Putamen (tissue), 1 donor: ENCODE measurements at places on chromosomes 5 and 9.

GRCh38 chr9:92769286-92769685, 4.7 kb upstream of the BICD2 start:
- no peak for DNase-seq

GRCh38 chr5:96942911-96943310, 7.0 kb downstream of the LNPEP start:
- no peak for DNase-seq

- no peak for DNase-seq
Measured at GRCh38 chr5:18329328-18329727, 695.1 kb downstream of the TAF11L14 start.

GRCh38 chr9:14173713-14174112, 140.2 kb downstream of the NFIB start:
- no peak for DNase-seq

DNA sequence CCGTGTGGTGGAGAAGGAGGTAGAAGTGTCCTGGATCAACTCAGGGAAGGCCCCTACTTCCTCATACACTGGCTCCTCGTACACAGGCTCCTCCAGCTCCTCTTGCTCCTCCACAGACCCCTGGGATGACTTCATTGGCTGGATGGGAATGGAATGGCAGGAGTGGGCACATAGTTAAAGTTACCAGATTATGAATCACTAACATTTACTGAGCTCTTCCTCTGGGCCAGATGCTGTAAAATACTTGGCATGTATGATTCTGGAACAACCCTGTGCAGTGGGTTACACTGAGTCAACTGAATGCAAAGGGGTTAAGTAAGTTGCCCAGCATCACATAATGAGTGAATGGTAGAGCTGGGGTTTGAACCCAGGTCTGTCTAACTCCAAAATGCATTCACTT, 3.1 kb upstream of the FCHSD1 start:
- no peak for DNase-seq

DNA sequence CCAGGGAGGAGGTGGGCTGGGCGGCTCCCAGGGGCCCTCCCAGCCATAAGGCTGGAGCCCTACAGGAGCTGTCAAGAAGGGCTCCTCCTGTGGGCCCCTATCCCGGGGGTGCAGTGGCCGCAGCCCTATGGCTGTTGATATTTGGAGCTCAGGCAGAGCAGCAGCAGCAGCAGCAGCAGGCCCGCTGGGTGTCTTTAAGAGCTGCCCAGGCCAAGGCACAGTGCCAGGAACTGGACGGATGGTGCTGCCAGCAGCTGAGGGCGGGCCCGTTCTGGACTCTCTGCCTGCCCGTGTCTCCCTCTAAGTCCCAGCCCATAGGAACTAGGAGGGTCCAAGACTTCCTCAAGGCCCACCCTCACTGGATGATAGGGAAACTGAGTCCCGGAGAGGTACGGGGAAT, 3.6 kb downstream of the AK1 start:
- DNase-seq = peak; percentile 81

- DNase-seq = no peak
Measured at GRCh38 chr5:122030251-122030650, 47.8 kb downstream of the LOX start.

DNA sequence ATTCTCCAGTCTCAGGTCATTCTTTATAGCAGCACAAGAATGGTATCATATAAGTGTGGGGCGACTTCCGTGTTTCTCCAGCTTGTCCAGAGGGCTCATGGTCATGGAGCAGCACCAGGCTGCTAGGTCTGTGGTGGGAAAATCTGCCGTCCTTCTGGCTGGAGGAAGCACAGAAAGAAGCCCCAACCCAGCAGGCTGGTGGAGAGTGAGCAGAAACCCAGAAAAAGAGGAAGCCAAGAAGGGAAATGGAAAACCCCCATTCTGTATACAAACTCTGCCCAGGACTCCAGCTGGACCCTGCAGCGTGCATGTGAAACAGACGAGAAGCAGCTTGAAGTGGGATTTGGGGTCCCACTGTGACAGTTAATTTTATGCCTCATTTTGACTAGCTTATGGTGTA, 34.3 kb upstream of the OLFM1 start:
- DNase-seq = no peak

DNA sequence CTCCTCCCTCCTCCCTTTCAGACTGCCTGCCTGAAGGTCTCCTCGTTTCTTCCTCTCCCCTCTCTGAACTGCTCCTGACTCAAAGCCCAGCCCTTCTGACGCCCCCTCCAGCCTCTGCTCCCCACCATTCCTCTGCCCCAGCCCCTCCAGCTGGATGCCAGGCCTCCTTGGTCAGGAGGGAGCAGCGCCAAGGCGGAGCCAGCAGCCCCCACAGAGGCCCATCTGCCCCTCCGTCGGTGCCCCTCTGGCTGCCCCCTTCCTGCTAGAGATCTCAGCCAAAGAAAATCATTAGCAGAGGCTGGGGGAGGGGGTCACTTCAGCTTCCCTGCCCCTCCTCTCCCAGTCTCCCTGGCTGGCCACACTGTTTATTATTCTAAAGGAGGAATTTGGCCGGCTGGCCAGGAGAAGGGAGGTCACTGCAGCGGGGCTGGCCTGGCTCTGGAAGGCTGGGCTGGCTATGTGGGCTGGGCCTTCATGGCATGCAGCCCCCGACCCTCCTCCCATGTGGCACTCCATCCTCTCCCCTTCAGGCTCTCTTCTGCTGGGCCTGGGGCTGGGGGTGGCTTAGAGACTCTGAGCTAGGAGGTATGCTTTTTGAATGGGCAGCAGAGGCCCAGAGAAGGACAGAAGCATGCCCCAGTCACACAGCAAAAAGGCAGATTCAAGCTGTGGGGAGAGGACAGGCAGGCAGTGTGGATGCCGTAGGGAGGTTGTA, 16.9 kb downstream of the PDGFRB start:
- DNase-seq = peak; percentile 70

DNA sequence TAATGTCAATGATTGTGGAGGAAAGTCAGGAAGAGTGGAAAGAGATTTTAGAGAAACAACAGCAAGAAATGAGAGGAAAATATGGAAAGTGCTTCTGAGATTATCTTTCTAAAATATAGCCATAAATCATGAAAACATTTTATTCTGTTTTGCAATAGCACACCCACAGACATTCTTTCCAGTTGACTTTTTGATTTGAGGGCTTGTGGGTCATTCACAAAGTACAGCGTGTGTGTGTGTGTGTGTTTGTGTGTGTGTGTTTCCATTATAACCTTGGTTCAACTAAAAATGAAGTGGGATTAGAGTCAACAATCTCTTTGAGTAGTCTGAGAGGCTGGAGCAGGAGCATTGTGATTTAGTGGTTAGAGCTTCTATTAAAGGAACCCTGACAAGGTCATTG, 116.6 kb upstream of the GAS1 start:
- no peak for DNase-seq

GRCh38 chr9:36424289-36425055, 24.4 kb upstream of the RNF38 start:
- DNase-seq = no peak

GRCh38 chr9:138098116-138098907, 220.7 kb downstream of the CACNA1B start:
- DNase-seq = no peak

DNA sequence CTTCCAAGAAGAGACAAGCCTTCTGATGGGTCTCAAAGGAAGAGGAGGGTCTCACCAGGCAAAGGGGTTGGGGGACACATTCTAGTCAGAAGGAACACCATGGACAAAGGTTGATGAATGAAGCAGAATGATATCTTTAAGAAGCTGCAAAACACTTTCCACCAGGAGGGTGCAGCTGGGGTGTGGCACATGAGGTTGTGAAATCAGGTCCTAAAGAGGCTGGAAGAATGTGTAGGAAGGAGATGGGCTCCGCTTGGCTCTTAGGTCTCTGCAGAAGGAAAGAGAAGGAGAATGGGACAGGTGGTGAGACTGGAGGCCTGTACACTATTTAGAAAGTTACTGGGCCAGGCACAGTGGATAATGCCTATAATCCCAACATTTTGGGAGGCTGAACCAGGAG, 328.6 kb downstream of the PDE4D start:
- no peak for DNase-seq

GRCh38 chr5:156991714-156992113, 28.7 kb upstream of the TIMD4 start:
- DNase-seq = no peak

GRCh38 chr9:111483439-111483857, 735 bp downstream of the ECPAS start:
- DNase-seq = peak; percentile 56

- DNase-seq = no peak
Measured at GRCh38 chr9:109730228-109730627, 49.8 kb upstream of the PALM2AKAP2 start.

GRCh38 chr9:87277346-87277745, 220.3 kb upstream of the DAPK1 start:
- no peak for DNase-seq

DNA sequence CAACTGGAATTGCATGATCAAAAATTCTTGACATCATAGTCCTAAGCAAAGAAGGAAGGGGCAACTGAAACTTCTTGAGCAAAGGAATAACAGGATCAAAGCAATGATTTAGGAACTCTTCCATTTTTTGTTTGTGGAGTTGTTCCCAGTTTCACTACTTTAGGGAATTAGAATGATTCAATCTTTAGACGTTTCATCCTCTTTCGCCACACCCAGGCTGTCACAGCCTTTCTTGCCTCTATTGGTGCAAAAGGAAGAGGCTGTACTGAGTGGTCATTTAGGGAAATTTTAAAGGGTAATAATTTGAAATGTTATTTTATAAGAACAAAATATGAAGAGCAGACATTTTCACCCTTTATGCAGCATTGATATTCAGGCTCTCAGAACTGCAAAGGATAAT, 1026.0 kb upstream of the ARRDC3 start:
- no peak for DNase-seq

- no peak for DNase-seq
Measured at GRCh38 chr5:83767409-83767992, 46.8 kb upstream of the HAPLN1 start.

DNA sequence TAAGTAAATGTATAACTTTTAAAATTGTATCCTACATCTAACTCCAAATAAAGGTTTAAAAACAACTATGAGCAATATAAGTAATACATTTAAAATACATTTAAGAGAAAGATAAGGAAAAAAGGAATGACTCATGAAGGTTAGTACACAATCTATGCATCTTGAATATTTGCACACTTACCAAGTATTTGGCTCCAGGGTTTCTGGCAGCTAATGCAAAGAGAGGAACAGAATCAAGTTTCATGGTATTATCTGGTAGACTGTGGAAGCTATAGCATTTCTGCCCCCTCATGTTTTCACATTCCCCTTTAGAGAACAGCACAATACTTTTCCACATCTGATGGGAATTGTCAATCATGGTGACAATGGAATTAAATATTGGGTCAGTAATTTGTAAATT, 132.1 kb downstream of the COX7C start:
- no peak for DNase-seq

- DNase-seq = no peak
Measured at GRCh38 chr9:120911295-120911837, 15.2 kb downstream of the TRAF1 start.

DNA sequence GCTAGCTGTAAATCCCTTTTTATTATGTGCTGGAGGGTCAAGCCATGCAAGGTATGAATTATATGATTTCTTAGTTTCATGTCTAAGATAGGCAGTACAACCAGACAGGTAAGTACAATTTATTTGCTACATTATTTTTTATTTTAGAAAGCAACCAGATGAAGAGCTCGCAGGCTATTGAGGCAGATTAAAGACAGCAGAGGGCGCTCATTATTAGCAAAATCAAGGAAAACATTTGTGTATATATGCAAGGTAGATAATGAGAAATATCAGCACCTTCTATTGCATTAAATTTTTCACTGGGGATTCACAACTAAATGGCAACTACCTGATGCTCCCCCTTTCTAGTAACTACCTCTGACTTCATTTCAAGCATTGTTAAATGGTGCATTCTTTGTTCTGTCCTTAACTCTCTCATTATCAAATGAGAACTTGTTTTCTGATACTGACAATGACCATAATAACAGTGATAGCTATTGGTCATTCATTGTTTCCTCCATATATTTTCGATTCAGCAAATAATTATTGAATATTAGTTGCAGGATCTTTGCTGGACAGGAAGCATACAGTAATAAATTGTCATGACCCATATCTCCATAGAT, 8.6 kb downstream of the SCGB3A2 start:
- DNase-seq = no peak

GRCh38 chr9:134361426-134361825, 35.2 kb downstream of the RXRA start:
- no peak for DNase-seq

DNA sequence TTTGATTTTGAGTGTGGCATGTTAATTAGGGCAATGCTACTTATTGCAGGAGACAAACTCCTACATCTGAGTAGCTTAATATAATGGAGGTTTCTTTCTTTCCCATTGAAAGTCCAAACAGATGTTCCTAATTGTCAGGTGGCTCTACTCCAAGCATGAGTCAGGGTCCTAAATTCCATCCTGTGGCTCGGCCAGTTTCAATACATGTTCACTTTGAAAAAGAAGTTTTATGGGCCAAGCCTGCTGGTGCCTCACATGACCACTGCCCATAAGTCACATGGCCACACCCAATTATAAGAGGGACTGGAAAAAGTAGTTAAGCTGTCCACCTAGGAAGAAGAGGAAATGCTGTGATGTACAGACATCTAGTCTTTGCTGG, 170.4 kb downstream of the ARRDC3 start:
- no peak for DNase-seq

GRCh38 chr5:125720348-125720685, 702.9 kb upstream of the GRAMD2B start:
- DNase-seq = no peak

DNA sequence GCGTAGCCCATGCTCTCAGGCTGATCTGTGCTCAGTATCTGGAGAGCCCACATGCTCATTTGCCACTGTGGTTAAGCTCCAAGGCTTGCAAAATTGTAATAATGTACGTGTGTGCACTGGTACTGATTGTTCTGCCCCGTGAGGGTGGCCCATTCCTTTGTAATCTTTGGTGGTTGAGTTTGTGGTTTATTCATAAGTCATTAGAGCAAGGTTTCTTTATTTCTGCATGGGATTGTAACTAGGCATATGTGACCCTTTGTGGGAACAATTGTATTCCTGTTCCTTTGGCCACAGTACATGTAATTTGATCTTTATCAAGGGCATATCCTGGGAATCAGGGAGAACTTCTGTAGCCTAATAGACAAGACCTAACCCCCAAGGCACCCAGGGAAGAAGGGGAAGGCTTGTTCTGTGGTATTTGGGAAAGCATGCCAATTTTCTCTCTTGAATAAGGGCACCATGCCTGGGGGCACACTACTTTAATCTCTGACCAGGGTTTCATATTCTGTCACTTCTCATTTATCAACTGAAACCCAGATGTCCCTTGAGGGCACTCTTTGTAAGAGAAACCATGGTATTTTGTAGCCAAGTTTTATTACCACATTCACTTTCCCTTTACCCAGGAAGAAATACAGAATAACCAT, 74.6 kb downstream of the NPR3 start:
- DNase-seq = no peak
